Activated CD8-positive, alpha-beta memory T cell treated with anti-CD3 and anti-CD28 coated beads for 1 hour (primary cell): ENCODE measurements at places on chromosomes 1 and 21.
A peak's percentile ranks its signal among the peaks of the same experiment; 100 is the strongest.

DNA sequence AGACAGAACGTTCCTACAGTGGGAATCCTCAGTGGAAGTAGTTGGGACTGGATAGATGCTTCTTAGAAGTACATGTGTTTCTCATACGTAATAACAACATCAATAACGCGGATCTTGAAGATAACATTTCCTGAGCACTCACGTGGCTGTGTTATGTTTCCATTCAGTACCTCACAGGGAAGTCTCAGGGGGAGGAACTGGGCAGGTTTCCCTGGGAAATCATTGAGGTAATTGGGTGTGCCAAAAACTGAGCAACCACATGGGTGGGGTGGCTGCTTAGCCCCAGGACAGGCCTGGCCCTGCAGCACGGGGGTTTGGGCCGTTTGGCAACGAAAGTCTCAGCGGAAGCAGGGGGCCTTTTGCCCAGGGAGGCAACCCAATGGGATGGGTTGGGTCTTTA, 133.8 kb downstream of the ZSCAN20 start:
- DNase-seq = no peak

- no peak for DNase-seq
These were observed 9.0 kb upstream of the RPL5 start for GRCh38 chr1:92822879-92823278.

- no peak for DNase-seq
These were observed 61.2 kb downstream of the GBP6 start for GRCh38 chr1:89425056-89425455.

DNA sequence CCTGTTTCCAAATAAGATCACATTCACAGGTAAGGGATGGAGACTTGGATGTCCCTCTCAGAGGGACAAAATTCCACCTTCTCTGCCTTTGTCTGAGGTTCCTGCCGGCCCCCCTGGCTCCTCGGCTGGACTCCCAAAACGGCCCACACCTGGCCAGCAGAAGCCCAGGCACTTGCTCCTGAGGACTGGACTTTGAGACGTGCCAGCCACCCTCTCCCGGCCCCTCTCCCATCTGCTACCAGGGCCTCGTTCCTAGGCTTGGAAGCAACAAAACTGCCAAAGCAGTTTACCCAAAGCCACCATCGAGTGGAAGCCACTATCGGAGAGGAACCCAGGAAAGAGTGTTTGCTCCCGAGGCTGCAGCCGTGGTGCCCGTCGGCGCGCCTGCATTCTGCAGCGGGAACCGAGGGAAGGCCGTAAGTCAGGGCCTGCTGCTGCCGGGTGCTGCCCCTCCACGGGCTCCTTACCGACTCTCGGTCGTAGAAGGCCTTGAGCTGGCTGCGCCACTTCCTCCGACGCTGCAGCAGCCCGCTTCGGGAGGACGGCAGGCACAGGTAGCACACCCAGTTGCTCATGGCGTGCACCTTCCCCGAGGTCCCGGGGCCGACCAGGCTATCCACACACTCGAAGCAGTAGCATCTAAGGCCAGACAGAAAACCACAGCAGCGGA, 3.5 kb downstream of the DNMT3L start:
- no peak for DNase-seq

DNA sequence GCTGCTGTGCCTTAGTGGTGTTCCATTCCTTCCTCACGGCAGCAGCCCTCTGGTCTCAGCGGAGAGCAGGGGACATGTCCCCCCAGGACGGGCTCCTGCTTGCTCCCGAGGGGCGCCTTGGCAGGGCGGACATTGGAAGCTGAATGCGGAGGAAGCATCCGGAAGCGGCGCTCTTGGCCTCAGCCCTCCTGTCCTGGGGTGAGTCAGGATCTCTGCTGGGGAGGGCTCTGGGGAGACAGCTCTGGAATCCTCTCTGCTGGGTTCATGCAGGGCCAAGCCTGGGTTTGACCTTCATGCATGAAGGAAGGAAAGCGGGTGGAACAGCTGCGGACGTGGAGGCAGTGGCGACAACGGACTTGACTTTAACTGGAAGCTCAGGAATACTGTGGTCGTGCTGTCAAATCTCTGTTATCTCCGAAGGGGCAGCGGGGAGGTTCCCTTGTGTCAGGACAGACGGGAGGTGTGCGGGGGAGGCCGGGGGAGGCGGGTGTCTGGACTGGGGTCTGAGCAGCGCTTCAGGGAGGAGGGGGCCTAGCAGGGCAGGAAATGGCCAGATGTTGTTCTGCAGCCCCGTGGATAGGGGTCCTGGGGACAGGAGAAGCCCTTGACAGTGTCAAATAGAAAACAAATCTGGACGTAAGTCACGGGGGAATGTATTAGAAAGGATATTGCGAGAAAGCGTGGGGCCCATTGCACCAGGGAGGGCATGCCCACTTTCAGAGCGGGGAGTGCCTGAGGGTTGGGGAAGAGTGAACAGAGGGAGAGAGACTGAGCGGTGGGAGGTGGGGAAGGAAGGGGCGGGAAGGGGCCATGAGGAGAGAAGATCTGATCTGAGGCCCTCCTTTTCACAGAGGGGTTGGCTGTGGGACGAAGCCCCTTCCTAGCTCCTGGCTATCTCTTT, 26.6 kb downstream of the CRYAA start:
- DNase-seq = no peak

DNA sequence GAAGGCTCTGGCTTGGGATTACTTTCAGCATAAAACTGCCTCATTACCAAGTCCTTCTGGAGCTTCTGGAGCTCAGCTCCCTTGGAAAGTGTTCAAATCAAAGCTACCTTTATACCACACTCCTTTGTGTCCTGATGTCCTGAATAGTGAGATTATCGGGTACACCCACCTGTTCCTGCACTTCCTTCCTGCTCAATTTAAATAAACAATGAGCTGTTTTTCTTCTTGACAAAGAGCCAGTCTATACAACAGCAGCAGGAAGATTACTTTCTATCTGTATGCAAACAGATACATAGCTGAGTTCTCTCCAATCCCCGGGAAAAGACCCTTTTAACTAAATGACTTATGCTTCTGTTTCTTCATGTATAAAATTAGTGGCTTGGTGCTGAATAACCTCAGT, 258.0 kb upstream of the FMN2 start:
- DNase-seq = no peak

GRCh38 chr21:42486531-42486930, 9.5 kb downstream of the RSPH1 start:
- DNase-seq = no peak

GRCh38 chr1:31762726-31763670, 1.1 kb downstream of the ADGRB2 start:
- DNase-seq = peak; percentile 57
